ENCODE measurements at places on chromosomes 5 and 9.
A peak's percentile ranks its signal among the peaks of the same experiment; 100 is the strongest.

DNA sequence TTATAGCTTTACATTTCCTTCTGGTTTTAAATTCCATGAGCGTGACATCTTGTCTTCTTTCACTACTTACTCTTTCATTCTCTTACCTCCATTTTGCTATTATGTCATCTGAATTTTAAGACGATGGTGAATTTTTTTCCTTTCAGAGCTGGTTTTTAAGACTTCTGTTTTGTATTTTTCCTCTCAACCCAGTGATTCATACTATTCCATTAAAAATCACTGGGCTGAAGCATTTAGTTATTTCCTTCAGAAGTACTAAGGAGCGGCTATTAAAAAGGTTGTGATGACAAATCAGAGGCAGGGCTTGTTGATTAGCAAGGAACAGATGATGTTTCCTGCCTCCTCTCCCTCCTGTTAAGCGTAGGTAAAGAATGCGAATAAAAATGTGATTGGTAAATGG lies 16.5 kb downstream of the AGXT2 start:
- DNase-seq: no peak

- peak; percentile 53 for DNase-seq
These were observed 11.8 kb upstream of the CHD1 start for GRCh38 chr5:98940581-98940980.

DNA sequence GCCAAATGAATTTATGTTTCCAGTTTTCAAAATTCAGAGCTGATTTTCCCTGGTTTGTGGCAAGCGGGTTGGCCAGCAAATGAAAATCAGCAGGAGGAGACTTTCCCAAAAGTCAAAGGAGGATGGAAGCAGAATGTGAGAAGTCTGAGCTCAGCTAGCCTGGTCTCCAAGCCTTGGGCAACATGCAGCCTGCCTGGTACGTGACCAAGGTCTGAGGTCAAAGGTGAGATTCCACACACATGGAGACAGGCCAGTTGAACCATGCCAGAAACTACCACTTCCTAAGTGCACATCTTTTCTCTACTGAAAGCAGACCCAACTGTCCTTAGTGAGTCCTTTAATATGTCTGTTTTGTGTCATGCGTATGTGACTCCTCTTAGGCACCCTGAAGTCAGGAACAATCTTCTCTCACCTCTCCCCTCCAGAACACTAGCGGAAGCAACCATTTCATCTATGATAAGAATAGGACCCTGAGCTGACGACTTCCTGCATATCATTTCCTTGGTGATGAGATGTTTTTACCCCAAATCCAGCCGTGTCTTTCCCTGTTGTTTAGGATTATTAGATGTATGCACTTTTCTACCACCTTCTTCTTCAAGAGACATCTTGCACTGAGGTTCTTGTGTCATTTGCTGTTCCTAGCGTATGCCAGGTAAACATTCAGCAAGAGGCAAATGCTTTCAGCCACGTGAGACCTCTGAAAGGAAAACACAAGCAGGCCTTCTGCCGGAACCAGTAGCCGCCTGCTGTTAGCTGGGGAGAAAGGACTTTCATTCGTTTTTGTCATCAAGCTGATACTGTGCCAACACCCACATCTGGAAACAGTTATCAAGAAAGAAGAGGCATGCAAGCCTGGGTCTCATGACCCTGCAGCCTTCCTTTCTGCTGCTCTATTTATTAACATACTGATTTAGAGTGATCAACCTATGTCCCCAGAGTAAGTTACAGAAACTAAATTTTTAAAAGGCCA lies 9.7 kb upstream of the TGFBI start:
- no peak for DNase-seq

DNA sequence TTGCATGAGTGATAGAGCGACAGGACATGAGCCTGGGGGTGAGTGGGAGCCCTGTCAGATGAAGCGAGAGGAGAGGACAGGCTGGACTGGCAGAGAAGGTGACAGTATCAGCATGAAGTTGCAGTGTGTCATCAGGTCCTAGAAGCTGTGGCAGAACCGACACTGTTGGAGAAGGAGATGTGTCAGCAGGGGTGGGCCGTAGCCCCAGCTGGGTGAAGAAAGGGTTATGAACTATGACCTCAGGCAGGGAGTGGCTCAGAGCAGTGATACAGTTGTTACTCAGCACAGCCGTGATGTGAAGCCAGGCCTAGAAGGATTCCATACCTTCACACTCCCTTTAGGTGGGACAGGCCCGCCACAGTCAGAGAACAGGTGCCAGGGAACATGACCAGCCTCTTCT lies 7.6 kb downstream of the PCYOX1L start:
- no peak for DNase-seq
